ENCODE measurements at places on chromosomes 3 and 15. TPM values are rescaled to one million over a fixed set of nuclear protein-coding genes. Genes with fewer than 3 reads are reported as not detected.

PLA2G4F gene
- total RNA-seq = not detected

NRROS gene
- 1.5 TPM for total RNA-seq

TMCO5A gene
- total RNA-seq = not detected

KBTBD12 gene
- total RNA-seq = not detected

CHRNA5 gene
- 3.5 TPM for total RNA-seq

ONECUT1 gene
- total RNA-seq = not detected

KNSTRN gene
- total RNA-seq = 9.6 TPM

PARP15 gene
- total RNA-seq = 0.44 TPM

GUCA1C gene
- total RNA-seq = not detected

RPP25 gene
- total RNA-seq = 15.2 TPM

MINAR1 gene
- total RNA-seq = 1.00 TPM

GOLGA6L7 gene
- total RNA-seq = not detected

FBXW12 gene
- not detected for total RNA-seq

MME gene
- 84.4 TPM for total RNA-seq

CFAP92 gene
- not detected for total RNA-seq

EPHB1 gene
- total RNA-seq = 0.06 TPM

EAF1 gene
- total RNA-seq = 13.6 TPM

CYP1A1 gene
- not detected for total RNA-seq

MAP6D1 gene
- total RNA-seq = 2.7 TPM

LINS1 gene
- 6.1 TPM for total RNA-seq

RGMA gene
- total RNA-seq = 19.3 TPM

ELL3 gene
- total RNA-seq = 0.37 TPM

HCLS1 gene
- total RNA-seq = 3.5 TPM

MST1 gene
- 3.1 TPM for total RNA-seq

OSTN gene
- total RNA-seq = not detected

FAM227B gene
- total RNA-seq = not detected

FAM3D gene
- total RNA-seq = not detected

CPB1 gene
- not detected for total RNA-seq

PSTPIP1 gene
- not detected for total RNA-seq

SH3GL3 gene
- total RNA-seq = 0.05 TPM

SPTSSB gene
- not detected for total RNA-seq

SLC9C1 gene
- not detected for total RNA-seq

ISLR gene
- 259 TPM for total RNA-seq

ADPGK gene
- total RNA-seq = 46.7 TPM

LMAN1L gene
- not detected for total RNA-seq

TMEM212 gene
- not detected for total RNA-seq

LTF gene
- total RNA-seq = not detected

SPRED1 gene
- 29.6 TPM for total RNA-seq

SMAD6 gene
- 43.7 TPM for total RNA-seq

GOLGA8S gene
- 0.39 TPM for total RNA-seq

ACOX2 gene
- 24.2 TPM for total RNA-seq

PRSS50 gene
- not detected for total RNA-seq

ZNF592 gene
- total RNA-seq = 13.0 TPM

SLC22A13 gene
- total RNA-seq = not detected

RNU5B-1 gene
- total RNA-seq = not detected

CASR gene
- not detected for total RNA-seq

MYL3 gene
- total RNA-seq = 1.7 TPM

SCG3 gene
- 0.05 TPM for total RNA-seq

RASL12 gene
- total RNA-seq = 6.7 TPM

NDUFB4 gene
- total RNA-seq = 102 TPM

GPR171 gene
- total RNA-seq = not detected

CPNE4 gene
- total RNA-seq = not detected

IQCF6 gene
- total RNA-seq = not detected

KIF23 gene
- 5.6 TPM for total RNA-seq

TRAIP gene
- 7.3 TPM for total RNA-seq

CPNE9 gene
- not detected for total RNA-seq

NAALADL2 gene
- 6.6 TPM for total RNA-seq

FGD5 gene
- total RNA-seq = 5.6 TPM

Data from cardiac ventricle fibroblast (primary cell).